ENCODE measurements at places on chromosomes 2 and 18. TPM values are rescaled to one million over a fixed set of nuclear protein-coding genes. Genes with fewer than 3 reads are reported as not detected.

APCDD1 gene
- total RNA-seq = not detected

IL37 gene
- not detected for total RNA-seq

SAG gene
- total RNA-seq = not detected

CCDC85A gene
- total RNA-seq = 0.22 TPM

TMEM198 gene
- 0.55 TPM for total RNA-seq

ALPP gene
- 5.3 TPM for total RNA-seq

CYP26B1 gene
- total RNA-seq = 12.8 TPM

LDLRAD4 gene
- 3.3 TPM for total RNA-seq

TFCP2L1 gene
- total RNA-seq = 6.2 TPM

MOCOS gene
- total RNA-seq = 4.4 TPM

ARHGAP15 gene
- not detected for total RNA-seq

ANKZF1 gene
- total RNA-seq = 16.2 TPM

DNAJC5G gene
- not detected for total RNA-seq

FIGN gene
- total RNA-seq = 1.5 TPM

CXCR1 gene
- total RNA-seq = not detected

CLEC4F gene
- not detected for total RNA-seq

SERPINE2 gene
- total RNA-seq = 167 TPM

ANKRD30B gene
- total RNA-seq = not detected

RAB17 gene
- total RNA-seq = 0.36 TPM

MC2R gene
- not detected for total RNA-seq

ITSN2 gene
- total RNA-seq = 19.3 TPM

CFAP210 gene
- 0.50 TPM for total RNA-seq

RNF152 gene
- total RNA-seq = 0.02 TPM

KATNAL2 gene
- total RNA-seq = 1.5 TPM

BMP10 gene
- total RNA-seq = not detected

ANKRD30BL gene
- total RNA-seq = not detected

ACTG2 gene
- not detected for total RNA-seq

TMEM200C gene
- total RNA-seq = not detected

RIT2 gene
- not detected for total RNA-seq

PLEKHH2 gene
- 2.3 TPM for total RNA-seq

TRIM43B gene
- 0.13 TPM for total RNA-seq

VIL1 gene
- 0.24 TPM for total RNA-seq

ATOH8 gene
- 10.5 TPM for total RNA-seq

CYP1B1 gene
- total RNA-seq = 6.4 TPM

TRIM54 gene
- total RNA-seq = 0.72 TPM

SNED1 gene
- total RNA-seq = 0.79 TPM

SERPINB2 gene
- 0.07 TPM for total RNA-seq

RUFY4 gene
- total RNA-seq = not detected

KCNG2 gene
- total RNA-seq = not detected

BCL2 gene
- total RNA-seq = 0.53 TPM

BOLL gene
- not detected for total RNA-seq

SPATA3 gene
- total RNA-seq = not detected

ASXL3 gene
- not detected for total RNA-seq

SKA1 gene
- total RNA-seq = 11.7 TPM

DAPL1 gene
- total RNA-seq = not detected

HOXD13 gene
- 0.29 TPM for total RNA-seq

KIDINS220 gene
- 21.1 TPM for total RNA-seq

MROH2A gene
- total RNA-seq = 0.12 TPM

TCF7L1 gene
- 9.9 TPM for total RNA-seq

ALPG gene
- 0.45 TPM for total RNA-seq

EFR3B gene
- 12.3 TPM for total RNA-seq

PID1 gene
- total RNA-seq = 3.7 TPM

TUBA4B gene
- not detected for total RNA-seq

POTEI gene
- not detected for total RNA-seq

PAX8 gene
- total RNA-seq = 0.65 TPM
